Mesenteric fat pad (tissue), 1 donor: ENCODE measurements at places on chromosomes 13 and 19. TPM values are rescaled to one million over a fixed set of nuclear protein-coding genes. Genes with fewer than 3 reads are reported as not detected.

- DNase-seq: peak; percentile 87
These were observed 73.8 kb downstream of the CCDC70 start for GRCh38 chr13:51935326-51936171.

Gene CEACAM16
- total RNA-seq: not detected

GRCh38 chr13:99378985-99379733 is 72.0 kb upstream of the GPR183 start:
- DNase-seq: no peak

GRCh38 chr19:4186087-4186993 is 3.9 kb downstream of the ANKRD24 start:
- no peak for DNase-seq

Gene MEF2B
- 2.0 TPM for total RNA-seq

DNA sequence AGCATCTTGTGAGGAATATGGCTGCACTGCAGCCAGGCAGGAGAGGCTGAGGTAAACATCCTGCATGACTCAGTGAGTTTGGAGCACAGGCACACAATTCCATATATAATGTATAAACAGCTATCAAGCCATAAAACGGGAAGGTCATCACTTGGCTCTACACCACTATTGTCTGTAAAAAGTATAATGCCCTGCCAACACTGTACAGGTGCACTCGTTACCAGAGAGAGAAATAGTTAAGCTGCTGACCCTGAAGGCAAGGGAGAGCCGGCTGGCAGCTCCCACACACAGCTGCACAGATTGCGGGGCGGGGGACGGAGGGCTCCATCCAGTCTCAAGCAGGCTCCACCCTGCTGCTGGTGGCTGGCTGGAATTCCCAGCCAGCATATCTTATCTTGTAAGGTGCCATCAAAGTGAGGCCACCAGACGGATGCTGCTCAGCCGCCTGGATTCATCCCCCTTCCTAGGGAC is 668.1 kb downstream of the SLITRK5 start:
- no peak for DNase-seq

- DNase-seq: no peak
These were observed 7.4 kb upstream of the IL4I1 start for GRCh38 chr19:49904136-49904535.

Gene IGFL3
- not detected for total RNA-seq

DNA sequence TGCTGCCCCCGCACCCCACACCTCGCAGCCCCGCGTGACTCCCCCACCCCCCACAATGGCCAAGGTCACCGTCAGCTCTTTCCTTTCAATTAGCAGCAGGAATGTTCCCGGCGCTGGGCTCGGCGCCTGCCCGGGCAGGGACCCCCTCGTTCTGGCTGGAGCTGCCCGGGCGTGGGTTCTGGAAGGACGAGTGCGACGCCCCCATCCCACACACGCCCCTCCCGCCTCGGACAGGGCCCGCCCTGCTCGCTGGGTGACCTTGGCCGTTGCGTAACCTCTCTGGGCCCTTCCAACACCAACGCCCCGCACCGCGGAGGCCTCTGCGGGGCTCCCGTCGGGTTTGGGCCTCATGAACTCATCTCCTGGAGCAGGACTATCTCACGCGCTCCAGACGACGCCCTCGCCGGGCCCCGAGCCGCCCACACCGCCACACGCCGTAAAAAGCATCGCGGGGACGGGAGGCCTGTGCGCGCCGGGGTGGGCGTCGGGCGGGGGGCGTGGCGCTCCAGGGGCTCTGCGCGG is 10.3 kb downstream of the PALM start:
- DNase-seq: no peak

- DNase-seq: no peak
These were observed 77.2 kb upstream of the OBI1 start for GRCh38 chr13:78736142-78736541.

Gene ZFP82
- total RNA-seq: 3.1 TPM

GRCh38 chr13:76296751-76297150 is 589.5 kb downstream of the KCTD12 start:
- DNase-seq: no peak

GRCh38 chr19:48340995-48341394 is 15.6 kb downstream of the EMP3 start:
- DNase-seq: no peak

DNA sequence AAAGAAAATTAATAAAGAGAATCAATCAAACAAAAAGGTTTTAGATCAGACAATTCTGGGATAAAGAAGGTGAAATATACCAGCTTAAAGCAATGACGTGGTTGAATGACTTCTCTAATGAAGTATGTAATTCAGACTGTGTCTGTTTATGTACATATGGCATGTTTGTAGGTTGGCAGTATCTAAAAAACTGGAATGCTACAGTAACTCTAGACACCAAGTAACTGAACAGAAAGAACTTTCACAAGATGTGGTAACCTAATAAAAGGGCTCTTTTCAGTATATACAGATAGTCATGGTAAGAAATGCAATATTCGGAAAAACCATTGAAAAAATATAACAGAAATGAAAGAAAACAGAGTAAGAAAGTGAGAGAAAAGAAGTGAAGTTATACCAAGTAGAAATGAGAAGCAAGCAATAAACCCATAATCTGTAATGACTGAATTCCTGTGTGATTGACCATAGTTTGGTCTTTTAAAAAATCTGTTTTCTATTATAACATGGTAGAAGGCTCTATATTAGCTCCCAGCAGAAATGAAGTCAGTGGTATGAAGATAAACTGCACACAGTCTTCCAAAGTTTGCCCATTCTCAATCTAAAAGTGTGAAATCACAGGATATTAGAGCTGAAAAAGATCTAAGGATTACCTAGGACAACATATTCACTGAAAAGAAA is 31.4 kb downstream of the ELF1 start:
- no peak for DNase-seq

DNA sequence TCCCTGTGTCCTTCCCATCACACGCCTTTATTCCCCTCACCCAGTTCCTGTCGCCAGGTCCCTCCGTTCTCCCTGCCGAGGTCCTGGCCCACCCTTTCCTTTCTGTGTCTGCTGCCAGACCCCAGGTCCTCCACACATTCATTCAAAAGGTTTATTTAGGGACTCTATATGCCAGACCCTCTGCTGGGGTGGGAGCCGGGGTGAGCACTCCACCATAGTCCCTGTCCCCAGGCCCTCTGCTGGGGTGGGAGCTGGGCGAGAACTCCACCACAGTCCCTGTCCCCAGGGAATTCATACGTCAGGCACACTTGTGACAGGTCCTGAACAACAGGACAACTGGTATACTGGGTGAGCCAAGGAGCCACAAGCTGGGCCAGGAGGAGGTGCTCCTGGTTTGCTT is 34.4 kb upstream of the TUBGCP3 start:
- DNase-seq: peak; percentile 45

GRCh38 chr13:40061466-40062450 is 406.3 kb downstream of the COG6 start:
- no peak for DNase-seq

GRCh38 chr19:46191972-46192371 is 37.6 kb upstream of the IGFL1 start:
- no peak for DNase-seq

- no peak for DNase-seq
These were observed 99.5 kb downstream of the SIPA1L3 start for GRCh38 chr19:38006361-38007045.

GRCh38 chr13:52411629-52412028 is 5.7 kb upstream of the THSD1 start:
- DNase-seq: no peak

GRCh38 chr13:44120043-44120442 is 240.3 kb downstream of the LACC1 start:
- DNase-seq: no peak

- DNase-seq: no peak
These were observed 73.7 kb upstream of the SLC15A1 start for GRCh38 chr13:98826146-98826545.

Gene SF3A2
- 46.2 TPM for total RNA-seq
